ENCODE measurements at places on chromosomes 7 and 10.

DNA sequence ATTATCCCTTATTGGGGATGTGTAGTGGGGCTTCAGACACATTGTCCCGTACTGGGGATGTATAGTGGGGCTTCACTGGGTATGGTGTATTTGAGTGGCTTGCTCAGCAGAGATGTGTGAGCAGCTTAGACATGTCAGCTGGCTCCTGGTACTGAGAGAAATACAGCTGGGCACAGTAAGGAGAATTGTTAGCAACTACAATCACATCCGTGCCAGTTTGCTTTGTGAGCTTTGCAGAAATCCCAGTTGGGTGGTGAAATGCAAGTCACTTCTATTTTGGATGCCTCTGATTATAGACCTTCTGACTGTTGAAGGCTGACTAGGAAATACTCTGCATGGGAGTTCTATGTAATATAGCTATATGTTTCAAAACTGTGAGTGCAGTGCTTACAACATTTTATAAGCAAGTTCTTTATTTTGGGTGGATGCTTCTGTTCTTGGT, 10.8 kb downstream of the CCNY start:
- DNase-seq = no peak

GRCh38 chr10:98474628-98475027, 27.9 kb upstream of the HPS1 start:
- no peak for DNase-seq

DNA sequence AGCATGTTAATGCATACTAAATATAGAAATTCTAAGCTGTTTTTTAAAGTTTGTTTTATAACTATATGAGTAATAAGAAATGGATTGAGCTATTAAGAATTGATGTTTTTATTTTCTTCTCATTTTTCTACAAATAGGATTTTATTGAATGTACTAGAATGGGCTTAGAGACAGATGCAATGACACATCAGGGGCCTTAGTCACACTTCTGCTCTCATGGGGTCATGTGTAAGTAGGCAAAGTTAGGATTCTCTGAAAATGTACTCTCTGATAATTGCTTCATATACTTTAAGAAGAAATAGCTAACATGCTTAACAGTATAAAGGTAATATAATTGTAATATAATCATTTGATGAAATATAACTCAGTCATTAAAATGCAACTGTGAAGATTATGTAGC, 154.6 kb downstream of the ZNF438 start:
- no peak for DNase-seq

DNA sequence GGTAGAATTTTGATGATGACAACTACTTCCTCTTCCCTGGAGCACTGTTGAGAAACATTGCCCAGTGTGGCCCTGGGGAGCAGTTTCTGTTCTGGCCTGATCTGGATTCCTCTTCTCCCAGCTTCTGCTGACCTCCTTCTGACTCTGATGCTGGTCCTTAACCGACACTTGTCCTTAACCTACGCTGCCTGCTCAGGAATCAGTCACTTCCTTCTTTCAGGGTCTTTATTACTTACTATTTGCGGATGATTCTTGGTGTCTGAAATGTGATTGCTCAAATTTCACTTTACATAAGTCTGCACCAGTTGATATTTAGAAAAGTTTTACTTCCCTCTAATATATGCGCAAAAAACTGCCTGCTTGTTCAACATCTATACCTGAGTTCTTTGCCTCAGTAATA, 164.1 kb downstream of the PTEN start:
- no peak for DNase-seq

- no peak for DNase-seq
Observed at GRCh38 chr7:75572814-75573213, 80.7 kb downstream of the SPDYE5 start.

- peak; percentile 2 for DNase-seq
Observed at GRCh38 chr10:20993389-20993788, 96.3 kb upstream of the NEBL start.

DNA sequence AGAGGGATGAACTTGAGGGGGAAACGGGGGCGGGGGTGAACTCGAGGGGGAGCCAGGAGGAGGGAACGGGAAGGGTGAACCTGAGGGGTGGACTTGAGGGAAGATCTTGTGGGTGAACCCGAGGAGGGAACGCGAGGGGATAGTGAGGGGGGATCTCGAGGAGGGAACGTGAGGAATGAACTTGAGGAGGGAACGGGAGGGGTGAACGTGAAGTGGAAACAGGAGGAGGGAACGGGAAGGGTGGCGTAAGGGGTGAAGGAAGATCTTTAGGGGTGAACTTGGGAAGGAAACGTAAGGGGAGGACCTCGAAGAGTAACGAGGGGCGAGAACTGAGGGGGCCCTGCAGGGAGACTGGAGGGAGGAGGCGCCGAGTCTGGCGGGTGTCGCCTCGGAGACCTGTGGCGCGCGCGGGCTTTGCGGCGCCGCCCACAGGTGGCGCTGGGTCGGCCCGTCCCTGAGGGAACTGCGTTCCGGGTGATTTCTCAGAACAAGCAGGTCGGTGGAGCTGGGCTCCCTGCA, 651 bp downstream of the MYO3A start:
- DNase-seq = peak; percentile 39

GRCh38 chr7:12111422-12112405, 99.4 kb upstream of the TMEM106B start:
- DNase-seq = peak; percentile 58

DNA sequence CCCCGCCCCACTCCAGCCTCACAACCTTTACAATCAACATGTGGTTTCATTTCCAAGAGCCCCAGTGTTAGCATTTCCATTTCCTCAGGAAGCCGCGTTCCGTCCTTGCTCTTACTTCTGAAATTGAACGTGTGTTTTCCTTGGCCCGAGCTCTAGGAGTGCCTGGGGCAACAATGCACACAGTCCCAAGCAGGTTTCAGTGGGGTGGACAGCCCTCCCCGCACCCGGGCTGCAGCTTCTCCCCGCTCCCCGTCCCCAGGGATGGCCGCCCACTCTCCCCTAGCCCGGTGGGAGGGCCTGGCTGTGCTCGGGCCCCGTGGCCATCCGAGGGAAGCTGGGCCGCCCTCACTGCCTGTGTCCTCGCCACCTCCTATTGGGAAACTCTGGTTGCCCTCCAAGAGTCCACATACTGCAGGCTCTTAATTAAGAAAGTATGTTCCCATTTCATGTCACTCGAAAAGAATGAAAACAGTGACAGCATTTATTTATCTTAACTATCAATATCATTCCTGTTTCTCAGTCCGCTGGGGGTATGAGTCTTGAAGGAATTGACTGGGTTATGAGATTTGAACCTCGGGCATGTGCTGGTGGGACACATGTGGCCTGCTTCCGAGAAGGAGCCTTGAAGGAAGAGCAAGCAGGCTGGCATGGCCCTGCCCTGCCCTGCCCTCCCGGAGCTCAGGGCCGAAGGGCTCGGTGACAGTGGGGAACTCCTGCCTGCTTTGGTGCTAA, 163.8 kb downstream of the GRK5 start:
- DNase-seq = no peak

All from kidney tubule cell (primary cell).